ENCODE measurements at places on chromosomes 7 and 10. TPM values are rescaled to one million over a fixed set of nuclear protein-coding genes. Genes with fewer than 3 reads are reported as not detected.

- no peak for DNase-seq
Measured at GRCh38 chr7:103648135-103648534, 202.1 kb upstream of the SLC26A5 start.

GRCh38 chr10:69861251-69862240 lies 59.8 kb downstream of the COL13A1 start:
- DNase-seq: no peak

The ACTR3C gene
- 26.7 TPM for total RNA-seq

DNA sequence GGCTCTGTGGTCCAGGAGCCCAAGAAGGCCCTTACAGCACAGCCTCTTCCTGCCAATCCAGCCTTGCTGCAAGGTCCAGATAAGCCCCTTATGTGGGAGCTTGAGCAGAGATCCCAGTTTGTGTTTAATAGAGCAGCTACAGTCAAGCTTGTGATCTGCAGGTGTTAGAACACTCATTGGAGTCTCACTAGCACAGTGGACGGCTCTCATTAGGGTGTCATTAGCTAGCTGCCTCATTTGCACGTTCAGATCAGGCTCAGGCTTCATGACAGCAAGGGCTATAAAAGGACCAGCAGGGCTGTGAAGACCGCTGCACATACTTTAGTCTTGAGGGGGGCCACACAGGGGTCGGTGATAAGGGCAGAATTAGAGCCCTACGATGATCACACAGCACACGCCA lies 443.2 kb downstream of the RPS24 start:
- no peak for DNase-seq

- no peak for DNase-seq
Measured at GRCh38 chr7:37666026-37666799, 17.4 kb upstream of the GPR141 start.

The CNTNAP2 gene
- 1.0 TPM for total RNA-seq

The CAV1 gene
- 345 TPM for total RNA-seq

GRCh38 chr7:123569352-123570010 lies 11.9 kb upstream of the NDUFA5 start:
- DNase-seq: no peak

The NPTX2 gene
- total RNA-seq: 0.69 TPM

The LBX1 gene
- total RNA-seq: not detected

The TMEM270 gene
- not detected for total RNA-seq

The CD36 gene
- total RNA-seq: 92.9 TPM

GRCh38 chr10:71831646-71832552 lies 19.2 kb downstream of the PSAP start:
- DNase-seq: no peak

DNA sequence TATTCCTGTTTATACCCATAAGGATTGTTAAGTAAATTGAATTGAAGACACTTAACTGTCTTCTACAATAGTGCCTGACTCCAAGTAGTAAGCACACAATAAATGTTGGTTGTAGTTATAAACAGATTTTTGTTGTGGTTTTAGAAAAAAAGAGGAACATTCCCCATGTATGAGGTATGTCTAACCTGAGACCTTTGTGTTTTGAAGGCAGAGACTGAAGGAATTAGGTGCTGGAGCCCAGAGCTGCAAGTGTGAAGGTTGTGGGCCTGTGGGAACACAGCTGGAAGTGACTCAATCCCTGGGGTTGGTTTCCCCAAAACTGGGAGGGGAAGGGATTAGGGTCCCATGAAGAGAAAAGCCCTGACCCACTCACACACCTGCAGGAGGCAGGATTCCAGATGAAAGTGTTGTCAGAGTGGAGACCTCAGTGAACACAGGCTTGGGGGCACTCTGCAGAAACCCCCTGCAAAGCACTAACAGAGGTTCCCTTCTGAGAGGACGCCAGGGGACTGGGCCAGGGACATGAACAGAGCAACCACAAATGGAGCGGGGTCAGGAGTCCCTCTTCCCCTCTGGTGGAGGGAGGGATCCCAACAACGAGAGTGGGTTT lies 265.1 kb upstream of the KLF14 start:
- DNase-seq: no peak

The EXOC4 gene
- total RNA-seq: 142 TPM

GRCh38 chr10:51244309-51244708 lies 170.0 kb downstream of the PRKG1 start:
- DNase-seq: no peak

GRCh38 chr7:1397491-1398327 lies 61.6 kb downstream of the MICALL2 start:
- DNase-seq: no peak

DNA sequence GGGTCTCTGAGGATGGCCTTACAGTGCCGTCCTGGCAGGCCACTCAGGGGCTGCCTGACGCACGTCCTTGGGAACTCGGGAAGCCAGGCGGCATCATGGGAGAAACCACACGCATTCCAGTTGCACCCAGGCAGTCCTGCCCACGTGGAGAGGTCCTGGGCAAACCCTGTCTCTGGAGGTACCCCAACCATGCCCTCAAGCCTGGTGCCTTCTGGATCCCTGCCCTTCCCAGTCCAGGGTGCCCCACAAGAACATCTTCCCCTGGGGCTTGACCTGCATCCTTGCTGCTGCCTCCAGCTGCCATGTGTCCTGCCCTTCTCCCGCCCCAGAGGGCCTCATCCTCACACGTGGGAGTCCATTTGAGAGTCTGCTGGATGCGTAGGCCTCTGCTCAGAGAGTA lies 200.3 kb upstream of the PPP2R2D start:
- DNase-seq: no peak

DNA sequence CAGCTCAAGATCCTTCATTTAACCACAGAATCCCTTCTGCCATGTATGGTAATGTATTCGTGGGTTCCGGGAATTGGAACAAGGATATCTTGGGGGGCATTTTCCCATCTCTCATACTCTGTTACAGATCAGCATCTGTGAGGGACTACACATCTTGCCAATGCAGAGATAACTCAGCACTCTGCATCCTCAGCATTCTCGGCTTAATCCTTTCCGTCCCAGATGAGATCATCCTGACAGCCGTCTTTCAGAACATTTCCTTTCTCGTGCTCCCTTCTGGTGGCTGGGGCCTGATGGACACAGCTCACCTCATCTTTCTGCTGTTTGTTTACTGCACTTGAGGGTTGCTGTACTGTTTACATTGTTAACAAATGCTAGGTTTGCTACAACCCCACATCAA lies 25.3 kb downstream of the FKBP6 start:
- DNase-seq: no peak

The UTF1 gene
- total RNA-seq: 0.37 TPM

GRCh38 chr10:111017098-111017497 lies 59.7 kb upstream of the ADRA2A start:
- DNase-seq: no peak

GRCh38 chr7:136074843-136075242 lies 97.7 kb upstream of the MTPN start:
- DNase-seq: no peak

DNA sequence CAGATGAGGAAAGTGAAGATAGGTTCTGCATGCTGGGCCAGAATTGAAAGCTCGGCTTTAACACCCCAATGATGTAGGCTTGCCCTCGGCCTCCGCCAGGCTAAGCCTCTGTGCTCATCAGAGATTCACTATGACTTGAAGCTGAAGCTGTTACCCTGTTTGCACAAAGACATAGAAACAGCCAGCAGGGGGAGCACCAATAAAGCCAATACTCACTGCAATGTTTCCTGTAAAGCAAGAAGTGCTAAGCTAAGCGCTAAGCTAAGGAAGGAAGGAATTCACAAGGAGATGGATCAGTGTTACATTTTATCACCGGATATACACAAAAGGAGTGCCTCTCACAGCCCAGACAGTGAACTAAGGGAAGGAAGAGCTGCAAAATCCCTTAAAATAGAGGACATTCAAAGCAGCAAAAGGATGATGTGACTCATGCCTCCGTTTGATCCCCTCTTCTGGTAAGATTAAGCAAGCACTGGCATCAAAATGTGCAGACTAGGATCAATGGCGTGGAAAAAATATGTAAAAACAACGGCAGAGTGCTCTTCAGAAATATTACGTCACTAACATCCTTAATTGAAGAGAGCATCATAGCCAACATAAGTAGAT lies 153.8 kb downstream of the COBL start:
- peak; percentile 62 for DNase-seq

The ZNF679 gene
- not detected for total RNA-seq

- DNase-seq: no peak
Measured at GRCh38 chr10:34912771-34913170, 97.7 kb upstream of the PARD3 start.

- peak; percentile 93 for DNase-seq
Measured at GRCh38 chr7:116524609-116525297, at the start of gene CAV1. Gene CAV1, plus strand, starts transcription at chr7:116525036. Its CDS starts 27 bp downstream, at chr7:116525063.

DNA sequence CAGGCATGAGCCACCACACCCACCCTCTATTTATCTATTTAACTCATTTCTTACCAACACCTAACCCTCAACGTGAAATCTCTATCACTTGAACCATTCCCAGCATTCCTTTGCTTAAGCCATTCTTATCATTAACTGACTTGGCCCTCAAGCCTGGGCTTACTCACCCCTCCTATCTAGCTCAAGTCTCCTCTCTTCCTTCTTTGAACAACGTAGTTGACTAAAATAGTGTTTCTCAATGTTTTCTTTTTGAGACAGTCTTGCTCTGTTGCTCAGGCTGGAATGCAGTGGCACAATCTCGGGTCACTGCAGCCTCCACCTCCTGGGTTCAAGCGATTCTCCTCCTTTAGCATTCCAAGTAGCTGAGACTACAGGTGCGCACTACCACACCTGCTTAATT lies 7.0 kb downstream of the ANXA7 start:
- DNase-seq: no peak

- no peak for DNase-seq
Measured at GRCh38 chr7:34070511-34071323, 165.4 kb downstream of the BMPER start.

- DNase-seq: no peak
Measured at GRCh38 chr10:3062502-3063186, 4.7 kb upstream of the PFKP start.

GRCh38 chr10:104123397-104123796 lies 1.4 kb downstream of the SFR1 start:
- no peak for DNase-seq

GRCh38 chr7:82257118-82257695 lies 186.4 kb downstream of the CACNA2D1 start:
- no peak for DNase-seq

DNA sequence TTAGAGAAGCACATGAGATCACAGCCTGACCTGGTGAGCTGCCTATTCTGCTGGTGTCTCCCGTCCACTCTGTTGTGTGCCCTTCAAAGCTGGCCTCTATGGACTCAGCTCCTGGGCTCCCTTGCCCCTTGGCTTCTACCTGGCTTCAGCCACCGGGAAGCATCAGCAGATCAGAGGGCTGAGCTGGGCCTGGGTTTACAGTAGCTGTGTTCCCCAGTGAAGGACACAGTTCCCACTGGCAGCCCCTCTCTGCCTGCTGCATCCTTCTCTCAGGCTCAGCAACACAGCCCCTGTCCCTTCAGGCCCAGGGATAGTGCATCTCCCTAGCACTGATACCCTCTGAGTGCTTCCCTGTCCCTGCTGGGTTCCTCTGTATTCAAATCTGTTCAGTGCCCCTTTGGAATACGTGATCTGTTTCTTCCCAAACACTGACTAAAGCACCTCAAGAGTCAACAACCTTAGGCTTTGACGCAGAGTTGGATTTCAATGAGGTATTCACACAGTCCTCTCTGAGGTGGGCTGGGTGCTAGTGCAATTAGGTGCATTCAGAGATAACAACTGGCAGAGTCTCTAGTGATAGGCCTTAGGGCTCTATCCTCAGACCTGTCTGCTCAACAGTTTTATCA lies 109.8 kb downstream of the GRID1 start:
- DNase-seq: no peak

GRCh38 chr10:101018600-101019439 lies 12.1 kb downstream of the PDZD7 start:
- peak; percentile 95 for DNase-seq

DNA sequence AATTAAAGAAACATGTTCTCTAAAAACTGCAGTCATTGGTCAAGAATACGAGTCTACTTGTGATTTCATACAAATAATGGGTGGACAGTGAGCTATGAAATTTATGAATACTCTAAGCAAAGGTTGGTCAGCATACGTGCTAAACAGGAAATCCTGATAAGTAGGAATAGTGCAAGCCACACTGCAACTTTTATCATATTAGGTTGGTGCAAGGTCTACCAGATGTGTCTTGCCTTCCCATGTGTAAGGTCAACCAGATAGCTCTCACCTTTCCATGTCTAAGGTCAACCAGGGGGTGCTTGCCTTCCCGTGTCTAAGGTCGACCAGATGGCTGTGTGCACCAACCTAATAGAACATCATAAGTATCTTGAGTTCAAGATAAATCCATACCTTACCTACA lies 2.0 kb upstream of the ITGB1 start:
- DNase-seq: no peak

GRCh38 chr10:71740069-71740653 lies 20.6 kb upstream of the C10orf105 start:
- DNase-seq: peak; percentile 67

Data from upper lobe of left lung (tissue), 6 donors.